ENCODE measurements at places on chromosomes 4 and X.

DNA sequence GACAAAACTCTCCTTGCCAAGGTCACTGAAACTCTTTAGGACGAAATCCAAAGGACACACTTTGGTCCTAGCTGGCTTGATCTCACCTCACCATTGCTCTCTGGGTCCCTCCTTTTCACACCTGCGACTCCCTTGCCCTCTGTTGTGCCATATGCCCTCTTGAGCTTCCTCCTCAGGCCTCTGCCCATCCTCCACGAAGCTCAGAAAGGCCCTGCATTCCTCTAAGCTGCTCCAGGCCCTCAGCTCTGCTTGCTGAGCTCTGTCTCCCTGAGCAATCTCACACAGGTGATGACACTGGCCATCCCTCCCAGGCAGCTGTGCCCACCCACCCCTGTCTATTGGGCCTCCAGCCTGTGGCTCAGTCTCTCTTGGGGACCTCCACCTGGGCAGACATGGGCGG, 10.1 kb upstream of the AFAP1 start:
- no peak for DNase-seq

GRCh38 chr4:176838601-176839433, 46.1 kb upstream of the VEGFC start:
- DNase-seq, result no peak

- DNase-seq, result no peak
Observed at GRCh38 chr4:73068491-73069337, 802 bp downstream of the COX18 start.

- no peak for DNase-seq
Observed at GRCh38 chr4:176385601-176386000, 65.8 kb downstream of the SPCS3 start.

DNA sequence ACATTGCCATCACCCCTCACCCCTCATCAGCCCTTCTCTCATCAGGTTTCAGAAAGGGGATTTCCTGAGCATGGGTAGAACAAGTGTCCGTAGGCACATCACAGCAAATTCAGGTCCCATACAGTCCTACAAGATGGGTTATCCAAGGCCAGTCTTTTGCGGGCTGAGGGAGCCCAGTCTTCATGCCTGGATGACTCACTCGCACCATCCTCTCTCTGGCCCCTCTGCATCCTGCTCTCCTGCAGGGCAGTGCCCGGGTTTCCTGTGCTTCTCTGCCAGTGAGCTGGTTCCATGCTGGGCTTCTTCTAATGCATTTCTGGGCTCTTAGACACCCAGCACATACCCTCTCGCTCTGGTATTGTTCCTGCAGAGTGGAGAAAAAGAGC, 7.3 kb upstream of the INTS6L start:
- no peak for DNase-seq

- DNase-seq, result no peak
Observed at GRCh38 chr4:163395055-163395454, 51.4 kb downstream of the NPY5R start.

DNA sequence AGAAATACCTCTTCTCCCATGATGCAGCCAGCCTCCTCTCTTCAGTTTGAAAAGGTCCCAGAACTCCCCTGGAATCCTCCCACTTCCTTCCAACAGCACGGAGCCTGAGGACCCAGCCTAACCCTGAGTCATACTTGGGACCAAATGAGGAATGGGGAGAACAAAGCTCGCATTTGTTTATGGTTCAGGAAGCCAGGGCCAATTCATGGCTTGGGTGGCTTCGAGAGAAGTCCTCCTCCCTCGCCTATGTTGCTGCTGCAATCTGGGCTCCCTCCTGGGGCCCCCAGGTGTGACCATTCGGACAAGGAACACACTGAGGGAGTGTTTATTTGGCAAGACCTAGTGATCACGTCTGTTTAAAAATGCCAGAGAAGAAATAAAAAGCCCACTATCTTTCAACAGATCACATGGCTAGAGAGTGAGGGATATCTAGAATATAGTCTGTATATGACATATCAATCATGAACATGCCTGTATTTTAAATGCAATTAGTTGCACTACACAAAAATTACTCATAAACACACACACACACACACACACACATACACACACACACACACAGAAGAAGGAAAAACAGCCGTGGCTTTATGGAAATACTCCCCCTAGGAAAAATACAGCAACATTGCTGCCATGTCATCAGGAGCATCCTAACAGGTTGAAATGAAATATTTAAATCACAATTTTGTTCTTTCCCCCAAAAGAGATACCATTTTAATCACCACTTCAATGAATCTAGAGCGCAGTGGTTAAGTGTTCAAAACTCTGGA, 155.7 kb upstream of the MAP3K15 start:
- no peak for DNase-seq

- no peak for DNase-seq
Observed at GRCh38 chr4:55386073-55386472, 9.7 kb upstream of the TMEM165 start.

GRCh38 chr4:117224256-117224655, 138.9 kb upstream of the TRAM1L1 start:
- DNase-seq, result no peak

GRCh38 chr4:78551420-78552351, at the start of gene ANXA3:
Gene ANXA3 (plus strand): TSS chr4:78551770. CDS start chr4:78554474, 2,704 bp downstream.
- DNase-seq, result no peak

DNA sequence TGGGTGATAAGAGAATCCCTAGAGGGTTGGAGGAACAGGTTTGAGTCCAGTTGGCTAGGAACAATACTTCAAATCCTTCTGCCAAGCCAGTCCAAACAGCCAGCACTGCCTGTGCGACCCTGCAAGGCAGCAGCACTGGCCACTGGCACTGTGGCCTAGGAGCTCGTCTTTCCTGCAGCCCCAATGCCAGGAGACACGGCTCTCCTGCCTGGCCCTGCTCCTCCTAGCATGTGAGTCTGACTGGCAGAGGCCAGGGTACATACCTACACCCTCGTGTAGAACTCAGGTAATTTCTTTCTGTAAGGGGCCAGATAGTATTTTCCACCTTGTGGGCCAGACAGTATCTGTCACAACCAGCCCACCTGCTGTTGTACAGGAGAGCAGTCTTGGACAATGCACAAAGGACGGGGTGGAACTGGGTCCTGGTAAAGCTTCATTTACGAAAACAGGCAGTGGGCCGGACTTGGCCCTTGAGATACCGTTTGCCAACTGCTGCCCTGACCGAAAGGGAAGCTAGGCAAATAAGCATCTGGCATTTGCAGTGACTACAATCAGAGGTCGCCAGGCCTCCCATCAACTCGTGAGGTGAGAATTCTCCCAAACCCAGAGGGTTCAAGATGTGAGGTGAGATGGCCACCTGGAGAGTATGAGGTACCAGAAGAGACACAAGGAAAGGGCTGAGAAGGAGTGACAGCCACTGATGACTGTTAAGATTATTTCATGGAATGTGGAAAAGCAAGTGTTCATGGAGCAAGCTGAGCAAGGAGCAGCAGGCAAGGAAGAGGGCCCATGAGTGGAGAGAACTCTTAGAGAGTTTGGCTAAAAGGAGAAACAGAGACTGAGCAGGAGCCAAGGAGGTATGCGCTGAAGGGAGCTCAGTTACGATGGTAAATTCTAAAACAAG, 29.8 kb upstream of the IRAK1 start:
- DNase-seq, result no peak

- DNase-seq, result no peak
Observed at GRCh38 chr4:159564615-159565014, 461.7 kb downstream of the RAPGEF2 start.

GRCh38 chr4:26235500-26235899, 85.3 kb upstream of the RBPJ start:
- no peak for DNase-seq

DNA sequence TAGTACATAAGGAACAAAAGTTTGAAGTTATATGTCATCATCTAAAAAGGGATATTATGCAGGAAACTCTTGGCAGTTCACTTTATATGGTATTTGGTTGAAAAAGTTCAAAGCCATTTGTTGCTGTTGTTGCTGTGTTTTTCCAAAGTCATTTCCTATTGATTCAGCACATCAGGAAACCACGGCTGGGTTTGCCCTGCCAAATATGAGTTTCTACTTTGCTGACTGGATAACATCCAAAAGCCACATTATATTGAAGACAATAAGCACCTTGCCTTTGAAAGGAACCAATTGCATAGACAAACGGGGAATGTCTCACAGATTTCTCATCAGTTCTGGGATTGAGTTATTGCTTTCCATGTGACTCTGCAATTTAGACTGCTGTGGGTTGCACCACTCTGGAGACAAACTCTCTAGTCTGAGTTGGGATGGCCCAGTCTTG, 206.1 kb downstream of the SLC39A8 start:
- no peak for DNase-seq

- DNase-seq, result no peak
Observed at GRCh38 chrX:40579900-40580536, 752 bp upstream of the ATP6AP2 start.

DNA sequence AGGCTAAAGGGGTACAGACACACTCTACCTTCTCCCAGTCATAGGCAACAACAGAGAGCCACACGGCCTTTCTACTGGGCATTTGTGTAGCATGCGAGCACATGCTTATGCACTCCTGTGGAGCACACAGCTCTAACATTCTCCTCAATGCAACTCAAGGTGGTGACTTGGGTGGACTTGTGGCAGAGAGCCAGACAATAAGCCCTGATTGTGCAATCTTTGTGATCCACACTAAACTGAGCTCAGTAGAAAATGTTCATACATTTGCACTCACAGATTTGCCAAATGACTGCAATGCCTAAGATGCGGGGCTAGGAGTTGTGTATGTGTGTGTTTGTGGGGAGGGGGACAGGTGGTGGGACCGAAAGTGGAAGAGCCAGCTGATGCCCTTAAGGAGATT, 31.4 kb upstream of the SETD7 start:
- no peak for DNase-seq

- DNase-seq, result no peak
Observed at GRCh38 chr4:8149664-8150063, 8.9 kb downstream of the ABLIM2 start.

DNA sequence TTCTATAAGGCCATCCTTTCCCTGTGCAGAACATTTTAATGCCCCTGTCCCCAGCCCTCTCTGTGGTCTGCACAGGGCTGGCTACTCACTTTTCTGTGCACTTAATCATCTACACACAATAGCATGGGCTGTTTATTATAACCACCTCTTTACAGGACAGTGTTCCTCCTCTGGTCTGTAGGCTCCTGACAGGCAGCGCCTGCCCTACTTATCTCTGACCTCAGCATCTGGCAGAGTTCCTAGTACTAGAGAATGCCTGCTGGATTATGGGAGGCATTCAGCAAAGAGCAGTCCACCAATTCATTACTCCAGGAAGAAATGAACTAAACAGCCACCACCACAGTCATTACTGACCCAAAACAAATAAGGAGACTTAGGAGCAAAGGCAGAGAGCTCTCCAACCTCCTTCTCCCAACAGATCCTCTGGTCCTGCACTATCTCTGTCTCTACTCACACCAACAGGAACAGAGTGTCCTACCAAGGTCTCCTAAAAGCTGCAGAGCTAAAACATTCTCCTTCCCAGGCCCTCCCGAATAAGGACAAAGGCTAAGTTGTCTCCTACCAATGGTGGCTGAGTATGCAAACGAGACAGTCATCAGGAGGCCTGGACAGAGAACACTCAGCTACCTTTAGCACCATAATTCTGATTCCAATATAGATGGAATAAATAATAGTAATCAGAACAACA, 279.2 kb downstream of the QDPR start:
- DNase-seq, result no peak

- DNase-seq, result no peak
Observed at GRCh38 chrX:105803891-105804290, 18.4 kb upstream of the NRK start.
